ENCODE measurements at places on chromosomes 1 and 21.

- DNase-seq = no peak
Observed at GRCh38 chr1:19416145-19416544, 69.2 kb downstream of the CAPZB start.

DNA sequence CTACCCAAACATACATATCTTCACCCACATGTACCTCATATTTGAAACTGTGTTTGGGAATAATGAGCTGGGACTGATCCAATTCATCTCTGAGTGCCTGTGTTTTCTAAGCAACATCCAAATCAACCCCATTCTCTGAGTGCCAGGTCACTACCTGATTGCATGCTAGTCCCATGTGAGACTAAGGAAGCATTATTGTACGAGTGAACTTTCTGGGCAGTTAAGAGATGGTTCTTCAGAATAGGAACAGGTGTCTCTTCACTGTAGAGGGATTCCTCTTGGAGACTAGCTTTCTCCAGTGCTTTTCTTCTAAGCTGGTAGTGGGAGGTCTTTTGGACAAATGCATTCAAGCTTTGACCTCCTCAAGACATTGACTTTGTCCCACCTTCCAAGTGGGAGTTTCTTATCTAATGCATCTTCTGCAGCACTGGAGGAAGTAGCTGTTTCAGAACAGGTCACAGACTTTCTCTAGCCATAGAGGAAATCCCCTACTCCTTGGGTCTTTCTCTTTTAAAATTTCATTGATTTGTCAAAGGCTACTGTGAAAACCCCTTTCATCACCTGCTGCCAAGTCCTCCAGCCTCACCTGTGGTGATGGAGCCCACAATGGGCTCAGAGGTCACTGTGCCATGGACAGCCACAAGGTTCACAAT, 172.0 kb upstream of the KIAA0040 start:
- no peak for DNase-seq

- no peak for DNase-seq
Observed at GRCh38 chr1:30194741-30195423, 528.5 kb downstream of the MATN1 start.

- no peak for DNase-seq
Observed at GRCh38 chr1:235296729-235297128, 31.2 kb downstream of the ARID4B start.

DNA sequence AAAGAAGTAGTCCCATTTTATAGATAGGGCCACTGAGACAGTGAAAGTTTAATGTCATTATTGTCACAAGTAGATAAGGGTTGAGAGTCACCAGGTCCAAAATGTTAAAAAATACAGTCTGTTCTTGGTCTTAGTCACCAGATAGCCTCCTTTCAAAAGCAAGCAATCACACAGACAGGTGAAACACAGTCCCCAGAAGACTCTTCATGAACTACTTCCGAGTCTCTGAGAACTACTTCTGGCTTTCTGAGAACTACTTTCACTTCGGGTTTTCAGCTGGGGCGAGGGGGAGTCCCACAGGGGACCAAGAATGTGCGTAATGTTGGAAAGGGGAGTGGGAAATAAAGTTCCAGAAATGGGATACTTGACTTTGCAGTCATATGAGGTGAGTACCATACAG, 143.2 kb downstream of the HHIPL2 start:
- no peak for DNase-seq

- peak; percentile 54 for DNase-seq
Observed at GRCh38 chr1:102191723-102192122, 195.0 kb upstream of the OLFM3 start.

GRCh38 chr21:41678016-41678923, 88.6 kb downstream of the RIPK4 start:
- DNase-seq = peak; percentile 94

DNA sequence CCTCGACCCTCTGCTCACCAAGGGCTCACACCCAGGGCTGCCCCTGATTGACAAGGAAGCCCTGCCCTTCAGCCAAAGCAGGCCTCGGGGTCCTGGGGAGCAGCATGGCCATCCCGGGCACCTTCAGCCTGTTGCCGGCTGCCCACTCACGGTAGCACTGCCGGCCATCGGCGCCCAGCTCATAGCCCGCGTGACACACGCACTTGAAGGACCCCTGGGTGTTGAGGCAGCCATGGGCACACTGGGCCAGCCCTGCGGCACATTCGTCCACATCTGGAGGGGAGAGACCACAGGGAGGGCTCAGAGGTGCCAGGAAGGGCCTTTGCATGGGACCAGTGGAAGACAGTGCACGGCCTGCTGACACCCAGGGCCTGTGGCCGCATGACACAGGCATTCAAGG, 57.4 kb downstream of the ARHGEF16 start:
- no peak for DNase-seq

DNA sequence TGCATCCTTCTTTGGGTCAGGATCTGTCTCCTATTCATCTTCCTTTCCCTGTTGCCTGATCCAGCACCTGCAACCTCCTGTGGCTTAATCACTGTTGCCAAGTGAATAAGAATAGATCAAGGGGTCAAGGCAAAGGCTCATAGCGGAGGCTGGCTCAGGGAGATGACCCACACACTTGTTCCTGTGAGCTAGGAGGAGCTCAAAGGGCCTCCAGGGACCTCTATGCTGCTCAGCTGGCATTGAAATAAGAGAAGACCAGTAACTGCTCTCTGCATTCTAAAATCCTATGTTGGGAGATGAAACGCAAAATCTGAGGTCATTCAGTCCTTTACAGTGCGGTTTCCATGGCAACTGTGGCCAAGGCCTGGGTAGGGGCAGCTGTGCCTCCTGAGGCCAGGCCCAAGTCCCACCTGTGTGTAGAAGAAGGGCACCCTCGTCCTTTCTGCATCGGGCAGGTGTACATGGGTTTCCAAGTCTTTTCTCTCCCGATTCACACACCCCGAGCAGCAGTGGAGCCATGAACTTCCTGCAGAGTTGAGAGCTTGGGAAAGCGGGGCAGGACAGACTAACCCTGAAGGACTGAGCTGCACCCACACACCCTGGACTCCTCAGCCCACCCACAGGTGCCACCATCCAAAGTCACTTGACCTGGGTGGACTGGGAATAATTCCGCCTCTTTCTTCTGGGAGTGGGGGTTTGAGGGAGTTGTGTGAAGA, 27.8 kb upstream of the STUM start:
- DNase-seq = no peak

DNA sequence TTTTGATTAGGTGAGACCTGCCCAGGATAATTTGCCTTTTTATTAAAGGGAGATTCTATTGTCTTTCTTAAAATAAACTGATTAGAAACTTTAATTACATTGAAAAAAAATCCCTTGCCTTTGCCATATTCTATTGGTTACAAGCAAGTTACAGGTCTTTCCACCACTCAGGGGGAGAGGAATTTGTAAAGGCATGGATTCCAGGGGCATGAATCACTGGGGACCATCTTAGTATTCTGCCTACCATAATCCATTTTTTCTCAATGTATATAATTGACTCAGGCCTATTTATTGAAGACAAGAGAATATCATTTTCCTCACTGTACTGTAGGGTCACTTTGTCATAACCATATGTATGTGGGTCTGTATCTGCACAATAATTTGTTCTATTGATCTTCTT, 124.3 kb upstream of the PDE4B start:
- DNase-seq = no peak

DNA sequence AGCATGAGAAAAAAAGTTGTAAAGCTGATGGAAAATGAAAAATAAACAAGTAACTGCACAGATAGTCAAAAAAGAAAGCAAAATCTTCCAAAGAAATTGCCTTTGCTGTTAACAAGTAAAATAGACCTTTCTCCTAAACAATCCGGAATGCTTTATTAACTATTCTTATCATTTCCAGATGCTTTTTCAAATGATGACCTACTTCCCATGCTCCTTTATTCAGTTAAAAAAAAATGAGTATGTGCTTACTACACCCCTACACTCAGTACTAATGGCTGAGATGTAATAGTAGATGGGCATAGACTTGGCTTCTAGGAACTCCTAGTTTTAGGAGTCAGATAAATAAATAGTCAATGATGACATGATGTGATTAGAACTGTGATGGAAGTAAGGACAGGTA, 108.5 kb downstream of the NIBAN1 start:
- DNase-seq = no peak

DNA sequence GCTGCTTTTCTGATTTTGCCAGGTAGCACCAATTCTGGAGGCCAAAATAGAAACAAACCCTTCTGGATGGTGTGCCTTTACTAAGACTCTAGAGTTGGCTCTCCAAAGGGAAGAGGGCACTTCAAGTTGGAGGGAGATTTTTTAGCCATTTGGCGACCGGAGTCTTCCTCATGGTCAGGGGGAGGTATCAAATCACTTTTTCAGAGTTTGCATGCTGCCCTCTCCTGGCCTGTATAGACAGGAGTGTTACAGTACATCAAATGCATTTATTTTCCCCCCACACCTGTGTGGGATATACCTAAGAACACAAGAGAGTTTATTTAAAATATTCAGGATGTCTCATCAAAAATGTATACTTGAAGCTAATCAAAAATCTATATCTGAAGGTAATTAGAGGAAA, 3.2 kb downstream of the GREM2 start:
- no peak for DNase-seq

GRCh38 chr1:169588112-169588511, 1.8 kb upstream of the F5 start:
- no peak for DNase-seq

GRCh38 chr1:30538993-30539867, 184.2 kb downstream of the MATN1 start:
- DNase-seq = no peak

DNA sequence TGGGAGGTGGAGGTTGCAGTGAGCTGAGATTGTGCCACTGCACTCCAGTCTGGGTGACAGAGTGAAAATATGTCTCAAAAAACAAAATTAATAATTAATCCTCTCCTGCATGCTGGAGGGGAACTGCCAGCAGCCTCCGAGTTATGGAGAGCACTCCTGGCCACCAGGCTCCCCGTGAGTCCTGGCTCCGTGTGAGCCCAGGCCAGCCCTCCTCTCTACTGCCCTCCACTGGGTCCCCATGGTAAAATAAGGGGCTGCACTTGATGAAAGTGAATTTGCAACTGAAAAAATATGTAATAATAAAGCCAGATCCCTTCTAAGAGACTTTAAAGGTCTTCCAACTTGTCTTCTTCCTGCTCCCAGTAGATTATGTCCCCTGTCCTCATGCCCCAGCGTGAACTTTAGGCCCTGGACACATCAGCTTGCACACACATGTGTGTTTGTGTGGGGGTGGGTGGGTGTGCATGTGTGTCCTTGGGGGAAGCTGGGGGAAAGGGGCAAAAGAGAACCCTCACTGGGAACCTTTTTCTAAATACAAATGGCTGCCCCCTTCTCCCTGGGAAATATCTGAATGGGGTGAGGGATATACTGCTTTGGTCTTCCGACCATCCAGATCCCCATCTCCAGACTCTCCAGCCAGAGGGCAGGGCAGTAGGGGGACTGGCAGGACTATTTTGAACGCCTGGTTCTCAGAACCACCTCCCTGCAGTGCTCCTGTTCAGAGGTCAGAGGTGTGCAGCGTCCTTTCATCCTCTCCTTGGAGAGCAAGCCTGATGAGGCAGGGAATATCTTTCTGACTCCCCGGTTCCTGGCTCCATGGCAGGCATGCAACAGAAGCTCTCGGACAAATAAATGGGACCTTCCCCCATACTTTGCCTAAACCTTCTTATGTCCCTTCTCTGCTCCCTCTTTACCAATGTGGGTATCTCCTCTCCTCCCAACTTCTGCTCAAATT, 26.2 kb downstream of the NEK2 start:
- no peak for DNase-seq

DNA sequence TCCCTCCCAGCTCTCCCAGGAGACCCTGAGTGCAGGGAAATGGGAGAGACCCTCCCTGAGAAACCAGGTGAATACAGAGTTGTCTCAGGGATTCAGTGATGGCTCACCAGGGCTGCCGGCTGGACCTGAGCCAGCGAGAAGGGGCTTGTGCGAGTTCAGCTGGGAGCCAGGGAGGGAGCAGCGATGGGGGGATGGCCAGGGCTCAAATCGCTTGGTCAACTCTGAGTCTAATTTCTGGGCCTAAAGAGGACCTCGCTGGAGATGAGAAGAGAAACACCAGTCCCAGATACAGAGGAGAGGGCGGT, 6.5 kb downstream of the FCGR2A start:
- no peak for DNase-seq

- DNase-seq = no peak
Observed at GRCh38 chr1:198934426-198934825, 295.6 kb downstream of the PTPRC start.

DNA sequence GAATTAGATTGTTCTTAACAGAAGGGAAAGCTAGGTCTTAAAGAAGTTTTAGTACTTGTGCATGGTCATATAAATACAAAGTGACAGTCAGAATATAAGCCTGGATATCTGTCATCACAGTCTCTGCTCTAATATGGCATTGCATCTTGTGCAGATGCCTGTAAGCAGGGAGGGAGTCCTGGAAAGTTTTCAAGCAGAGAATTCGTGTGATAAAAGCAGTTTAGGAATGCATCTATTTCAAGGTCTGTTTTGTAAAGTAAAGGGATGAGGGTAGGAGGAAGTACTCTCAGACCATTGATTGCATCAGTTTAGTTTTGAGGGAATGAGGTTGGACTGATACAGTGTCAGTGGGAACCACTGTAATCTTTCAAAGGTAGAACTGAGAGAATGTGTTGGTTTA, 30.6 kb downstream of the IARS2 start:
- DNase-seq = no peak

DNA sequence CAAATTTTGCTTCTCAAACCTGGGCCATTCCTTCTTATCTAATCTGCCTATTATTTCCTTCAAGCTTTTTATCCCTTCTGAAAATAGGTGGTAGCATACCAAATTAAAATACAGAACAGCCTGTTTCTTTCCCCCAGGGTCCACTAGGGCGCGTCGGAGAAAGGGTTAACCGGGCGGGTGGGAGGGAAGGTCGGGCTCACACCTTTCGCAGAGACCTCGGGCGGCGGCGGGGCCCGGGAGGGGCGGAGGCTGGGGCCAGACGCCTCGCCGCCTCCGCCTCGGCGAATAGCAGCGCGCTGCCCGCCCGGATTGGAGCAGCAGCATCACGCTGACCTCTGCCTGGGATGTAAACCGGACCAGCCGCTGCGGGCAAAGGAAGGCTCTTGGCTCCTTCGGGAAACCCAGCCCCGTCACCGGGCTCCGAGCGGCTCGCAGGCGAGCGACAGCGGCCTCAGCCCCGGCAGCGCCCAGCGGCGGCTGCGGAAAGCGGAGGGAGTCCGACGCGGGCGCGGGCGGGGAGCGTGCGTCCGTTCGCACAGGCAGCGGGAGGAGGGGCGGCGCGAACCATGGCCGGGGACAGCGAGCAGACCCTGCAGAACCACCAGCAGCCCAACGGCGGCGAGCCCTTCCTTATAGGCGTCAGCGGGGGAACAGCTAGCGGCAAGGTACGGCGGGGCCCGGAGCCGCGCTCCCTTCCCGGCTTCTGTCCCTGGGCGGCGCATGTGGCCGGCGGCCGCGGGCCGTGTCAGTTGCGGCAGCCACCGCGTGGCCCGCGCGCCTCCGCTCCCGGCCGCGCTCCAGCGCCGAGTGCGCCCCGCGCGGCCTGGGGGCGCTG, at the start of gene UCK2:
TSS of gene UCK2 (plus strand) at position 347 of the 835 bp plus-strand sequence. CDS start at position 567, 220 bp downstream.
- DNase-seq = peak; percentile 84
